Activated CD4-positive, CD25-positive, alpha-beta regulatory T cell treated with anti-CD3 and anti-CD28 coated beads, Interleukin-2, amount 50 U/mL, for 24 hours (primary cell): ENCODE measurements at places on chromosomes 11 and 22.
A peak's percentile ranks its signal among the peaks of the same experiment; 100 is the strongest.

DNA sequence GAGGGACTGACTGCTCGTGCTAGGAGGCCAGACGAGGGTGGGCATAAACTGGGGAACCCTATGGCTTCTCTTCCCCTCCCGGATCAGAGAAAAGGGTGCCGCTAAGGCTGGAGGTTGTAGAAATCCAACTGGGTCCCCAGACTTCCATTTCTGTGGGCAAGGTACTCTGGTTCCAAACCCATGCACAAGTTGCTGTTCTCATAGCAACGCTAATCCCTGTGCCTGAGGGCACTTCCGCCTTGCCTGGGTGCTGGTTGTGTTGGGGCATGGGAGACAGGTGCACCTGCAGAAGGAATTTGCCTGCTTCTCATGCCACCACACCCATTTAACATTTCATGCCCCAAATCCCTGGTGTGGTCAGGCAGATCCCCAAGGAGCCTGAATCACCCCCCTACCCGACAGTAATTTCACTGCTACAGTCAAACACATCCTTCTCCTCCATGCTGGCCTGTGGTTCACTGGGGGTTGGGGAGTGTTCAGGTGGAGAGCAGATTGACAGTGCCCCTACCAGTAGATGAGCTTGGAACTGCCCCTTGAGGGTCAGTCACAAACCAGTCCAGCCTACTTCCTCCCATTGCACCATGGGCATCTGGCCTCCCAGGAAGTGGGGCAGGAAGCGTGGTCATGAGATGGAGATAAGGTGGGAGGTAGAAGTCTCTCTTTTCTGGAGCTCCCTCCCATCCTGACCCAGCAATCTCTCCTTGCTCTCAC is 1.2 kb downstream of the C2CD2L start:
- ATAC-seq: no peak

GRCh38 chr11:111513240-111513605 is 1.0 kb upstream of the BTG4 start:
- peak; percentile 49 for ATAC-seq

DNA sequence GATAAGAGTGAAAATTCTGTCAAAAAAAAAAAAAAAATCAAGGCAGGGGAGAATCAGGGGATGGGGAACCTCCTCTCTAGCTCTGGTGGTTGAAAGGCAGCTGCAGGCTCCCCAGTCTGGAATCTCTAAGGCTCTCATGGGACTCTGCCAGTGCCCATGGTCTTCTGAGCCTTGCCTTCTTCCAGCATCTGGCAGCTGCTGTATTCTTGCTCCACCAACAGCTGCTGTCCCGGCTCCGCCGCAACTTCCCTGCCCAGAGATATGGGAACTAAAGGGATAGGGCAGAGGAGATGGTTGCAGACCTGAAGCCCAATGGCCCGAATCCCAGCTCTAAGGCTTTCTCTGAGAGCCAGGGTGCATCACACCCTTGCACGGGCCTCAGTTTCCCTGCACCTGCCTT is 49.5 kb upstream of the PHF21B start:
- no peak for ATAC-seq

DNA sequence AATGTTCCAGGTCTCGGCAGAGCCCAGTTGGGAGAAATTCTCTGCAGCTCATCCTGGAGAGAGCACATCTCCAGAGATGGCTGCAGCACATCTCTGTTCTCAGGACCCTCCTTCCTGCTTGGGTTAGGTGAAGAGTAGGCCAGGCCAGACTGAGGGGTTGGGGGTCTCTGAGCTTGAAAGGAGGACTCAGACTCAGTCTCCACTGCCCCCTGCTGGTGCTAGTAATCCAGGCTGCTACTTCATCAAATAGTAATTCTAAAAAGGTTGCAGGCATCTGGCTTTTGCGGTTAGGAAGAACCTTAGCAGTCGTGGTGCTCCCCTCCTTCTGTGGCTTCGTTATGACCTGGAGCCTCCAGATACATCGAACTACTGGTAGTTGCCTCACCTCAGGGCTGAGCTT is 9.7 kb downstream of the TUB start:
- no peak for ATAC-seq

DNA sequence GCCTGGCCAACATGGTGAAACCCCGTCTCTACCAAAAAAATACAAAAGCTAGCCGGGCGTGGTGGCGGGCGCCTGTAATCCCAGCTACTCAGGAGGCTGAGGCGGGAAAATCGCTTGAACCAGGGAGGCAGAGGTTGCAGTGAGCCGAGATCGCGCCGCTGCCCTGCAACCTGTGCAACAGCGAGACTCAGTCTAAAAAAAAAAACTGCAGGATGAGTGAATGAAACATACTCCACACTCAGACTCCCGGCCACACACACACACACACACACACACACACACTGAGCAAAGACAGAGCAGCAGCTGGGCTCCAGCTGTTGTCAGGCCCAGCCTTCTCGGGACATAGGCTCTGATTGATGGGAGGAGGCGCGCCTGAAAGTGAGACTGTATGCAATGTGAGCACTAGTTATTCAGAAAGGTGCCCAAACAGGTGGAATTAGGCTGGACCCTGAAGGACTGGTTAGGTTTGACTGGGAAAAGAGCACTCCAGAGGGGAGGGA is 1.5 kb upstream of the PLEKHA7 start:
- ATAC-seq: no peak

DNA sequence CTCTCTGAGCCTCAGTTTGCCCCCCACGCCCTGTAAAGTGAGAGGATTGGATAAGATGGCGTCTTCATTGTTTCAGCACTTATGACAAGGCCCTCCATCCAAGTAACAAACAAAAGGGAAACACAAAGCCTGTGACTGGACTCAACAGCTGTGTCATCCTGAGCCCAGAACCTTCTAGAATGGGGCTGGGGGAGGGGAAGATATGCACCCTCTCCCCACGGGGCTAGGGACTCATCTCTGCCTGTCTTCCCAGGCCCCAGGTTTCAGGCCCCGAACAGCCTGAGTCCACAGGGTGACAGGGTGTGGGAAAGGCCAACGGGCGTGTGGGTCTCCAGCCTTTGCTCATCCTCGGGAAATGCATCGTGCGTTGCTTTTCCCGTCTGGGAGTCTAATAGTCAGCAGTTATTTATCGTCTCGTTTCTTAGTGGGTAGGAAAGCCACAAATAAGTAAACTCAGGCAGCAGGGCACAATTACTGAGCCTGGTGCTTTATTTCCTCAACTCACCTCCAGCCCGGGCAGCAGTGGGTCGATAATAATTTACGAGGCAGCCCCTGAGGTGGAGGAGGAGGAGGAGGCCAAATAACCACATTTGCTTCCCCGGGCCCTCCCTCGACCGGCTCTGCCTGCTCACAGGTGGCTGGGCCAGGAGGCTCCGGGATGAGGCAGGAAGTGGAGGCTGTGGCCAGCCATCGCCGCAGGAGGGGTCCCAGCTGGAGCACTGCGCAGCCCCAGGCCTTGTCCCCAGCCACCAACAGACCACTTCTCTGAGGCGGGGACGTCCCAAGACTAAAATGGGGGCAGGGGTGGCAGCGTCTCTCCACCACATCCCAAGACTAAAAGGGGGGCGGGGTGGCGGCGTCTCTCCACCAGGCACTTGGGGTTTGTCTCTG is 54.4 kb downstream of the FLRT1 start:
- ATAC-seq: no peak

GRCh38 chr22:44697423-44698141 is 4.4 kb upstream of the PRR5 start:
- peak; percentile 52 for ATAC-seq

DNA sequence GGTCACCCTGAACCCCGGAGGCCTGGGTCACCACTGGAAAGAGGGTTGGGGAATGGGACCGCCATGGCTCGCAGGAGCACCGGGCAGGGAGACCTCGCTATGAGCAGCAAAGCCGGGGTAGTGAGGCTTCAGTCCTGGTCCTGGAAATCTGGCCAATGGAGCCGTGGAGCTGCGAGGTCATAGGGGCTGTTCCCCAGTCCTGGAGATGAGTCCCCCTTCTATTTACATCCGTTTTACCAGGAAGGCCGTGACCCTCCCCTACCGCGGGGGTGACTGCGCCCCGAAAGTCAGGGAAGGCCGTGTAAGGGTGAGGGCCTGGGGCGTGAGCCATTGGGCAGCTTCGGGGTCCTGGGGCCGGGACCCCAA is 449 bp downstream of the PIDD1 start:
- ATAC-seq: no peak

DNA sequence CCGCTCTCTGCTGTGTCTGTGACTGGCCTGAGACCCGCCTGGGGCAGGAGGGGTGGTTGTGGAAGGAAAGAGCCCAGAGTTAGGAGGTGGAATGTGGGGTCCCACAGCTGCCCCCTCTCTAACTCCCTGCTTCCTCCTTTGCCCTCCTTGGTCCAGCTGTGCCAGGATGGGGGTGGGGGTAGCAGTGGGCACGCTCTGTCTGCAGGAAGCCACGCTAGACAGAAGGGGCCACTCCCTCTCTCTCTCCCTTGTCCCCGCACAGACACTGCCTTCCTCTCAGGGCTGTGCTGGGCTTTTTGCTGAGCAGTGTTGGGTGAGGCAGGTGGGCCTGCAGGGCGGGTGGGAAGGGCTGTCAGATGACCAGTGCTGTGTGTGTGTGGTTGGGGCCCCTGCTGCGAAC is 2.0 kb upstream of the SOX10 start:
- no peak for ATAC-seq

- ATAC-seq: peak; percentile 28
These were observed 11.5 kb downstream of the YPEL4 start for GRCh38 chr11:57638005-57638781.

GRCh38 chr11:18393581-18394274 is 635 bp upstream of the LDHA start:
- ATAC-seq: peak; percentile 3

DNA sequence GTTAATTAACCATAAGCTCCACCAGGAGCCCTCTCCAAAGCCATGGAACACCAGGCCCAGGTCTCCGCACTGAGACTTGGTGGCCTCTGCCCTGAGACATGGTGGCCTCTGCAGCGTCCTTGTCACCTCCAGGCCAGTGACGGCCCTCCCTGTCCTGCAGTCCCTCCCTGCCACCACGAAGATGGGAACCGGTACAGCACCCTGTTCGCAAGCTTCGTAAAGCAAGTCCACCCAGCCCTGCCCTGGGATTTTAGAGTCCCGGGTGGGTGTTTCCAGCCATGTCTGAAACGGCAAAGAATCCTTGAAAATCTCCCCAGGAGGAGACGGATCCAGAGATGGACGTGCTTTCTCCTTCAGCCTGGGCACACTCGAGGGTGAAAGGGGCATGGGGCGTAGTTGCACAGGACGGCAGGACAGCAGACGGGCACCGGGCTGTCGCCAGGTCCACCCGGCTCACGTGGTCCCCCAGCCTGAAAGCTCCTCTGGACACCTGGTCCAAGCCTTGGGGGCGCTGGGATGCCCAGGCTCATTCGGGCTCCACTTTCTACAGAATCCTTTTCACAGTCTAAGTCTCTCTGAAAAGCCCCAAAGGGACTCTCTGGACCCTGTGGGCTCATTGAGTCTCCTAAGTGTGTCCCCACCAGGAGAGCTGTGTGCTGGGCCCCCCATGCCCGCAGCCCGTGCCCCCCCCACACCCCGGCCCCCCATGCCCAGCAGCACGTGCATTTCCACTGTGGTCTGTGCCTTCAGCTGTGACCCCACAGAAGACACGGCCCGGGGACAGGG is 456.2 kb downstream of the BRD1 start:
- ATAC-seq: no peak

GRCh38 chr11:2301631-2302305 is at the start of the genes C11orf21 and TSPAN32:
Gene C11orf21 (minus strand): TSS chr11:2301918. CDS start chr11:2301808, 110 bp downstream.
Gene TSPAN32 (plus strand): TSS chr11:2302013. CDS start chr11:2302150, 137 bp downstream.
- ATAC-seq: peak; percentile 59

- no peak for ATAC-seq
These were observed 387.5 kb downstream of the KCNA4 start for GRCh38 chr11:29629286-29629685.

GRCh38 chr22:44702479-44703198 is 635 bp downstream of the PRR5 start:
- ATAC-seq: peak; percentile 38

DNA sequence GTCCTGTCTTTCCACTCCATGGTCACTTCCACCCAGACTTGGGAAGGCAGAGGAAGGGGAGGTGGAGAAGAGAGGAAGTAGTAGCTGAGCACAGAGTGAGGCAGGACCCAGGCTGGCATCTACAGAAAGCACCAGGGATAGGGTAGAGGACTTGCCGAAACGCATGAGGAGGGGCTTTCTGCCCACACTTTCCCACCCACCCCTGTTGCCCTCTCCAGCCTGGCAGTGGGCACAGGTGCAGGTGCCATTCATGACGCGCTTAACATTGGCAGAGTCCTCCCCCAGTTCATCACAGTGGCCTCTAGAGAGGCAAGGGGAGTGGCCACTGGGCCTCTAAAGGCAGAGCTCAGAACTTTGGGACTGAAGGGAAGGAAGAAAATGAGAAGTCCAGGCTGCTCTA is 81.9 kb downstream of the FEZ1 start:
- ATAC-seq: no peak

GRCh38 chr11:64837887-64838351 is 6.5 kb downstream of the CDC42BPG start:
- no peak for ATAC-seq

GRCh38 chr11:69465236-69466000 is 16.0 kb upstream of the LINC01488 start:
- ATAC-seq: no peak

GRCh38 chr11:93591247-93591898 is 48.2 kb upstream of the SMCO4 start:
- ATAC-seq: peak; percentile 55

DNA sequence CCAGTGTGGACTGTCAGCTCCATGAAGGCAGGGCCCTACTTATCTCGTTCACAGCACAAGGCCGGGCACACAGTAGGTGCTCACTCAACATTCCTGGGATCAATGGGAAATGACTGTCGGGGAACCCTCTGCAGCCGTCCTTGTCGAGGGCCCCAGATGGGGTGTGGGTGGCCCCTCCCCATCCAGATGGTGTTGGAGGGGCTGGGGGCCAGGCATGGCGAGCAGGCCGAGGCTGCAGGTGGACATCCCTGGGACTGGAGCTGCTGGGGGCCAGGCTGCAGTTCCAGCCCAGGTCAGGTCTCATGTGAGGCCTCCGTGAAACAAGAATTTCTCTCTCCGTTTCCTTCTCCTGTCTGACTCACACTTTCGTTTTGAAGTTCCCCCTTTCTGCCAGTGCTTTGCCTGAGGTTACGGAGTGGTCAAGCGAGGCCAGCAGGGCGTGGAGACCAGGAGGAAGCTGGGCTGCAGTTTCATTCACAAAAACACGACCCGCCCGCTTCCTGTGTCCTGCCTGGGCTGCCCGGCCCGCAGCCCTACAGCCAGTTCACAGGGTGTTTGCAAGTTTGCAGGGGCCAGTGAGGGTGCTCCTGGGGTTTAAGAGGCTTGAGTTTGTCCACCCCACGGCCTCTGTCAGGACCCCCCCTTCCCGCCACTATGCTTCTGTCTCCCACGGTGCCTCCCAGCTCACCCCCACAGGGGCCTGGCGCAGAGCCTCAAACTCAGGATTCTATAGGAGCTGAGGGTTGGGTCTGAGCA is 4.5 kb downstream of the MYEOV start:
- peak; percentile 6 for ATAC-seq

- no peak for ATAC-seq
These were observed 12.8 kb downstream of the GGT5 start for GRCh38 chr22:24232124-24232523.
